Neural crest cell (in vitro differentiated cells): ENCODE measurements at places on chromosomes 3 and 15.

DNA sequence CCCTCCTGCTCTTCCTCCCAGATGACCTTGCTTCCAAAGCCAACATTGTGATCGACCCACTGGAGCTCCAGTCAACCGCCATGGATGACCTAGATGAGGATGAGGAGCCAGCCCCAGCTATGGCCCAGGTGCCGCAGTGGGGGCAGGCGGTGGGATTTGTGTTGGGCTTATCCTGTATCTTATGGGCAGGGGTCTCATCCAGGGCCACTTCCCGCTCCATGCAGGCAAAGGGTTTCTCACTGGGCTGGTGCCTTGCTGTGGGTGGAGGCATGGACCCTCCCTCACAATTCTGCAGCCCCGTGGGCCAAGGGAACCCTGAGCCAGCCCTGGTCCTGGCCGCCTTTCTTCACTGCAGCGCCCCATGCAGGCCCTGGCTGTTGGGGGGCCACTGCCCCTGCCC is 14.9 kb downstream of the AMIGO3 start:
- DNase-seq: no peak

GRCh38 chr3:188899881-188900280 is 271.9 kb upstream of the TPRG1 start:
- no peak for DNase-seq

GRCh38 chr15:37907136-37907535 is 27.3 kb upstream of the TMCO5A start:
- DNase-seq: no peak

- DNase-seq: no peak
These were observed 396.4 kb downstream of the SHQ1 start for GRCh38 chr3:72451841-72452240.

DNA sequence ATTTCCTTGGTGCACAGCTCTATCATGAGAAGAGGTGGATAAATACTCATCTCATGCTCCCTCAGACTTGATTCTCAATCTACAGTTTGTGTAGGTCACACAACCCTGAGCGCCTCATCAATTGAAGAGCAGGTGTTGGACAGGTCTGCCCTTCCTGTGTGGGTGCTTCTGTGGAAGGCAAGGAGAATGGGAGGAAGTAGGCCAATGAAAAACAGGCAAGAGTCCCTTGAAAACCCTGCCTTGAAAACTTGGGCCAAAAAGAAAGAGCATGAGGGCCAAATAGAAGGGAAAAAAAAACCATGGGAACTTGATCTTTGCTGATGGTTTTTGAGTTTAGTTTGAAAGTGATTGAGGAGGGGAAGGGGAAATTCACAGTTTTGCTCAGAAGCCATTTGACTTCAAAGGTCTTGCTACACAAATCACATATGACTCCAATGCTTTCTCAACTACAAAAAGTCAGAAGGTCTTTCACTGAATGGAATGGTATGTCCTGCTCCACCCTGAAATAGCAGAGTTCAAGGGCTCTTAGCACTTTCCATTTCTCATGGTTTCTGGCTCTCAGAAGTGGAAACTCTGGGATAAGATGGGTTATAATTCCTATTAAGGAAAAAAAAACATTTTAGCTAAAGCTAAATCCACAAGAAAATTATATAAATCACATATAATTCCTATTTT is 37.2 kb upstream of the TM4SF1 start:
- no peak for DNase-seq
